ENCODE measurements at places on chromosomes 2 and 18.

- no peak for DNase-seq
Measured at GRCh38 chr2:238879043-238879442, 31.2 kb downstream of the TWIST2 start.

- DNase-seq = no peak
Measured at GRCh38 chr18:60943297-60943696, 389.9 kb upstream of the CDH20 start.

GRCh38 chr2:119282996-119283511 is 59.4 kb downstream of the STEAP3 start:
- DNase-seq = no peak

DNA sequence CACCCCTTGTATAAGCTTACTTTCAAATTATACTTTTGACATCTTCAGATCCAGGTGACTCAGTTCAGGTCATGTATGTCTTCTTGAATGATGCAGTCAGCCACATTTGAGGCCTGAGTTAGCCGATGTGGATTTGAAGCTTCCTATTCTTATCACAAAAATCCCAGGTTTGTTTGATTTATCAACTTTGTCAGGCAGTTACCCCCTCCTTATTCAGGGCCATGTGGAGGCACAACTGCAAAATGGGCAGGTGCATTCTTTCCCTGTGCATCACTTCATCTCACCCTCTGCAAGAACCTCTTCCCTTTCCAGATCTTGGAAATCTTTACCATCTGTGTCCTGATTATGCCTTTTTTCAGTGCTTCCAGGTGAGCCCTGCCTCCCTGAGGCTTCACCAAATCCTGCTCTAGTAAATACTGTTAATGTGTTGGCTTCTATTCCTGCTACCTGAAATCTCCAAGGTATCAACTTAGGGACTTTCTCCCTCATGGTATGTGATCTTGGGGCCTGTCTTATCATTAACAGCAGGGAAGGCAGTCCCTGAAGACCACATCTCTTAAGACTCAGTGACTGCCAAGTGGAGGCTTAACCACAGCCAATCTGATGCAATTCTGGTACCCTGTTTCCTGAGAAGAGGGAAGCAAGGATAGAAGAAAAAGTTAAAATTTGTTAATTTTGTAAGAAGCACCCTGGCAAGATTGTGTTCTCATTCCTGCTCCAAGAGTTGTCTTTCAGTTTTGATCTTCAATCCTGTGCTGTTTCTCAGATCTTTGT is 9.4 kb upstream of the ARHGAP28 start:
- DNase-seq = no peak

DNA sequence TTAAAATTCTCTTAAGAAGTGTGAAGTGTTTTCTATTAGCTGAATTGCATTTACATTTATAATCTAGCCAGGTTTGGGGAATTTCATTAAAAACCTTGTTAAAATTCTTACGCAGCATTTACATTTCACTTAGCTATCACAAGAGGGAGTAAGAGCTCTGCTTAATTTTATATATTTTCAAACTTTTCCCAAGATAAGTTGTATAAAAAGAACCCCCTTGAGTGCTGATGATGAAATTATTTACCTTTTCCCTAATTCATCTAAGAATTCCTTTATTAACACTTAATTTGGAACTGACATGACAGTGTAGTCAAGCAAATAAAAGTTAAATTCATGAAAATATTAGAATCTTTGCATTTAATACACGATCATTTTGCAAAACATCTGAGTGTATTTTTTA is 54.2 kb upstream of the ZSWIM2 start:
- no peak for DNase-seq

- no peak for DNase-seq
Measured at GRCh38 chr2:207202645-207203044, 36.9 kb upstream of the KLF7 start.

- DNase-seq = no peak
Measured at GRCh38 chr2:100394111-100394641, 23.3 kb downstream of the CHST10 start.

- DNase-seq = no peak
Measured at GRCh38 chr18:63980027-63980426, 10.1 kb downstream of the SERPINB8 start.

GRCh38 chr2:109182426-109182825 is 53.4 kb downstream of the SH3RF3 start:
- no peak for DNase-seq

DNA sequence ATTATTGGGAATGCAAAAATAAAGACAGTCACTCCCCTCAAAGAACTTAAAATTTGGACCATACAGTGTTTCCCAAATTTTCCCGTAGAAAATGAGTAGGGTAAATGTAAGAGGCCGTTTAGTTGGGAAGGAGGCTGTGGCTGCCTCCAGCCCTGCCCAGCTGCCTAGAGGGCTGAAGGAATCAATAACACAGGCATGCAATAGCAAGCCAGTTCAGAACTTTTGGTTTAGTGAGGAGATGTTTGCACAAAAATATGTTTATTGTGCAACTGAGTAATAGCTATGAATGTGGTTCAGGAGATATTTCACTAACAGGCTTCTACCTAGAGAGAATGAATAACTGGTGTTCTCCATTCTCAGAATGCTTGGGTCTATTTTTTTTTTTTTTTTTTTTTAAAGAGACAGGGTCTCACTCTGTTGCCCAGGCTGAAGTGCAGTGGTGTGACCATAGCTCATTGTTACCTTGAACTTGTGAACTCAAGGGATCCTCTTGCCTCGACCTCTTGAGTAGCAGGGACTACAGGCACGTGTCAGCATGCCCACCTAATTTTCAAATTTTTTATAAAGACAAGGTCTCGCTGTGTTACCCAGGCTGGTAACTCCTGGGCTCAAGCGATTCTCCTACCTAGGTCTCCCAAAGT is 23.6 kb downstream of the UGP2 start:
- DNase-seq = no peak

DNA sequence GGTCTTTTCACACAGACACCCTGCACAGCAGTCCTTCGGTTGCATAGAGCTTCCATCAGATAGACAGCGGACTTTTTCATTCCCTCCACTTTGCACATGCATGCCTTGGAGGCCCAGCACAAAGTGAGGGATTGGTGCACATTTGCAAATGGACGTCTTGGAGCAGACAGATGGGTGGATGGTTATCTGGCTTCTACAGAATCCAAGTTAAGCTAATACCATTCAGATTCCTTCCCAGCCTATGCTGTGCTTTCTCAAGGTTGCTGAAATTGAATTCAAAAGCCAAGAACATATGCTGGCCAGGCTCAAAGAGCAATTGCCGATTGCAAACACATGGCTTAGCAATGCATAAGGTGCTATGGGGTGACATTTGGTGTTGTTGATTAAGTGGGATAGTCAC is 186.4 kb downstream of the VAPA start:
- no peak for DNase-seq

- DNase-seq = no peak
Measured at GRCh38 chr18:59767732-59768131, 70.5 kb upstream of the CCBE1 start.

GRCh38 chr2:169968743-169969142 is 141.5 kb downstream of the UBR3 start:
- no peak for DNase-seq

DNA sequence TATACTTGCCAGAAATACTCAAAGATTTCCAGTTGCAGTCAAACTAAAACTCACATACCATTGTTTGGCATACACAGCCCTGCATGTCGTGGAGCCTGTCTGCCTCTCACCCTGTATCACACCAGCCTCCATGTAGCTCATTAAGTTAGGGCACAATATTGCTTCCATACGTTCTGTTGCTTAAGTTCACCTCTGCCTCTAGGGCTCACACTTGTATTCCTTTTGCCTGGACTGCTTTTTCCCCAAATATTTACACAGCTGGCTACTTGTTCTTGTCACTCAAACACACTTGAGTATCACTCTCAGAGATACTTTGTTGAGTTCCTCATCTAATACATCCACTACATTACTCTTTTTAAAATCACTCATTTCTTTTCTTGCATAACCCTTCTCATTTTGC is 83.1 kb downstream of the PTH2R start:
- DNase-seq = no peak

DNA sequence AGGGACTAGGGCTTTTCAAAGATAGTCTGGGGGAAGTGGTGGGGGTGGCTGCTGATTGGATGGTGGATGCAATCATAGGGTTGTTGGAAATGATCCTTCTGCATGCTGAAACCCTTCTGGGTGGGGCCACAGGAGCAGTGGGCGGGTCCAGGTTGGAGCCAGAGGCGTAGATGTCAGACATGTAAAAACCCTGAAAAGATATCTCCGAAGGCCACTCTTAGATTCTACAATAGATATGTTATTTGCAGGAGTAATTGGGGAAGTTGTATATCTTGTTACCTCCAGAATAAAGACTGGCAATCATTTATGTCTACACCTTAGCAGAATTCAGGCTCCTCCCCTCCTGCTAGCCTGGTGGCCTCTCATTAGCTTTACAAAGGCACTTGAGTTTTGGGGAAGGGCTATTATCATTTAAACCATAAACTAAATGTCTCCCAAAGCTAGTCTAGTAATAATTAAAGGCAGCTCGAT is 8.2 kb upstream of the FAM98A start:
- no peak for DNase-seq

GRCh38 chr2:74119339-74119738 is 28.4 kb downstream of the BOLA3 start:
- DNase-seq = no peak

DNA sequence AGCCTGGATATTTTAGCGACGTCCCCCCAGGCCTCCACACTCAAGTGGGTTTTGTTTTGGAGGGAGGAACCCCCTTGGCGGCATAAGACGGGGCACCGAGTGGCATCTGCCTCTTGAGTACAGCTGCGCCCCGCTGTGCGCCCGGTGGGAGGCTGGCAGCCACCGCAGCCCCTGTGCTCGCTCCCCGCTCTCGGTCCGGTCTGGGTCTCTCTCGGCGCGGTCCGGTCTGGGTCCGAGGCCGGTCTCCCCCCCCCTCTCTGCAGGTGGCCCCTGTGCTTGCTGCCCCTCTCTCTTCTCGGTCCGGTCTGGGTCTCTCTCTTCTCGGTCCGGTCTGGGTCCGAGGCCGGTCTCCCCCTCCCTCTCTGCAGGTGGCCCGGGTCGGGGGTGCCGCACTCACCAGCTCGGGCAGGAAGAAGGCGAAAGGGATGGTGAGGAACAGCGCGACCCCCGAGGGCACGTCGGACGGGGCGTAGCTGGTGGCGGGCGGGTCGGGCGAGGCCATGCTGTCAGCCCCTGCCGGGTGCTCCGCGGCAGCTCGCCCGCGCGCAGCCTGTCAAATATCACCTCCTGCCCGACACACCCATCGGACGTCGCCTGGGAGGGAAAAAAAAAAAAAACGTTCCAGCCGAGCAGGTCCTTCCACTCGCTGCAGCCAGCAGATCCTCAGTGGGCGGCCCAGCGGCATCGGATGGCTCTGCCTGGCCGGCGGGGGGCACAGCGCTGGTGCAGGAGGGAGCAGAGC is at the start of gene MALL:
Gene MALL, minus strand, starts transcription at position 532 of the 742 bp plus-strand sequence. Its CDS starts 30 bp downstream, at position 502.
- DNase-seq = no peak

- no peak for DNase-seq
Measured at GRCh38 chr2:208674919-208675318, 268.3 kb downstream of the PTH2R start.

- no peak for DNase-seq
Measured at GRCh38 chr2:33118651-33119050, 171.9 kb downstream of the LTBP1 start.

DNA sequence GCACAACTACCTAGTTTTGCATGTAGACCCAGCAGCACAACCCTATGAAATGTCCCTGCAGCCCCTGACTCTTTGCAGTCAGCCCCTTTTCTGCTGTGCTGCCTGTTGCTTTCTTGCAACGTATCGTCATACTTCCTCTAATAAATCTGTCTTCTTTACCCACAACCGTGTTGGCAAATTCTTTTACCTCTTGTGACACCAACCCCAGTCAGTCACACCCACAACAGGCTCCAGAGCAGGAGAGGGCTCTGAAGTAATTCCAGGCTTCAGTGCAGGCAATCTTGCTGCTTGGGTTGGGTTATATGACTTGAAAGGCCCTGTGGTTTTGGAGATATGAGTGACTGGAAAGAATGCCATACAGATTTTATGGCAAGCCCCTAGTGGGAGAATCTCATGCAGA is 79.1 kb upstream of the KCNH7 start:
- no peak for DNase-seq

DNA sequence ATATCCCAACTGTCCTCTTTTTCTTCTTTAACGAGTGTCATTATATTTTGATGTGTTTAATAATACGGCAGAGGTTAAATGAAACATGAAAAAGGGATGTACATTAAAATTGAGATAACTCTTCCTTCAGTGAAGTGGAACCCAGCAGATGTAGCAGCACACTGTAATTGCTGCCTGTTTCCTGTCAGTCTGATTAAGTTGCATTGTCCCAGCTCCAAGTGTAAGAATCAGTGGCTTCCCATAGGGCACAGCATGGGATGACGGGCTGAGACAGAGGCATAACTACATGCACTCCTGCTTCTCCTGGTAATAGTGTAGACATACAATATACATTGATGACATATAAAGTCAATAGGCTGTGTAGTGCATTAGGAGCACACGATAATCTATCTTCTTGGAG is 175.8 kb upstream of the TCF4 start:
- no peak for DNase-seq
